ENCODE measurements at places on chromosomes 12 and 14.

DNA sequence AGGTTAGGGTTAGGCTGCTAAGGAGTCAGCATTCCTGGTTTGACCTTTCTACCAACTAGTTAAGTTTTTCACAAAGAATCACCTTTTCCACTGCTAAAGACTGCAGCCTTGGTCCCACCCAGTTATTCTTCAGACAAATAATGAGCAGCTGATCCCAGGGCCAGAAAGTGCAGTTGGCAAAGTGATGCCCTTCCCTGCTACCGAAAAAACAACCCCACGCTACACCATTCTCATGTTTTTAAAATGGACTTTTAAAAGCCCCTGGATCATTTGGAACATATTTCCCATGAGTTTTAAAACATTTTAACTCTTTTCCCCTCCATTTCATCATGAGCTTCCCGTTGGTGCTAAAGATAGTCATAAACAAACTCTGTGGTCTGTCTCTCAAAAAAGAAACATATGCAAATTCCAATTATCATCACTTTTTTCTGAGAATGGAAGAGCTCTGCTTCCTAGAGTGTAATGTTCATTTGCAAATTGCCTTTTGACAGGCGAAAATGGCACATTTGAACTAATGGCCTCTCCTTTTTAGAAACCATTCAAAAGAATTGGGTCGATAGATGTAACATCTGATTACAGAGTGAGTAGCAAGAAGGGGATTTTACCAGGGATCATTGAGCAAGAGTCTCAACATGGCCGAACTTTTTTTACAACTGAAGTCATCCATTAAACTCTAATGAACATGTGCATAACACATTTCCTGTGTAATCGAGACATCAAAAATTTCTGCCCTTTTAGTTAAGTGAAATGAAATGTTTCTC is 129.3 kb upstream of the RAP1B start:
- DNase-seq = no peak

DNA sequence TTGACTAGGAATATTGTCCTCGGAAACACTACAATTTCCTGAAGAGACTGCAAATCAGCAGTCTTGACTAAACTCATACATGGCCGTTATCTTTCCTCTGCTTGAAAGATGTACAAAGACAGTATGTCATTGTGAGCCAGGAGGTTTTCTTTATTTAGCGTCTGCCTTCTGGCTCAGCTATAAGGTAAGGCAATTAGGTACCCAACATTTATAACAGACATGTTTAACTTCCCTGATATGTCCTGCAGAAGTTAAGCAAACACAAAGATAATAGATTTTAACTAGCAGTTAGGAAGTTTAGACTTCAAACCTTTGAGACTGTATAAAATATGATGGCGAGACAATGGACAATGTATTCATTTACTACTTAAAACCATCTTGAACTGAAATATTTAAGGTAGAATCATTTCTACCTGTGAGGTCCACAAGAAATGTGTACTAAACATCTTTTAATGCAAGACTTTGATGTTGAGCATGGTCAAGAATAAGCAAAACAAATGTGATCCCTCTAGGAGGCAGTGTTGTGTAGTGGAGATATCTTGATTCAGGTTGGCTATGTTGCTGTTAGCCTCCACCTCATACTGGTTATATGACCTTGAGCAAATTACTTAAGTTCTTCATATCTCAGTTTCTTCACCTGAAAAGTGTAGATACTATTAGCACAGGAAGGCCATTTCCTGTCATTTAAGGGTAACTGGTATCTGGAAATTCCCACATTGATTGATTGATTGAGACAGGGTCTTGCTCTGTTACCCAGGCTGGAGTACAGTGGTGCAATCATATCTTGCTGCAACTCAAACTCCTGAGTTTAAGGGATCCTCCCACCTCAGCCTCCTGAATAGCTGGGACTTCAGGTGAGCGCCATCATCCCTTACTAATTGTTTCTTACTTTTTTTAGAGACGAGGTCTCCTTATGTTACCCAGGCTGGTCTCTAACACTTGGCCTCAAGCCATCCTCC is 96.3 kb upstream of the EEA1 start:
- no peak for DNase-seq

DNA sequence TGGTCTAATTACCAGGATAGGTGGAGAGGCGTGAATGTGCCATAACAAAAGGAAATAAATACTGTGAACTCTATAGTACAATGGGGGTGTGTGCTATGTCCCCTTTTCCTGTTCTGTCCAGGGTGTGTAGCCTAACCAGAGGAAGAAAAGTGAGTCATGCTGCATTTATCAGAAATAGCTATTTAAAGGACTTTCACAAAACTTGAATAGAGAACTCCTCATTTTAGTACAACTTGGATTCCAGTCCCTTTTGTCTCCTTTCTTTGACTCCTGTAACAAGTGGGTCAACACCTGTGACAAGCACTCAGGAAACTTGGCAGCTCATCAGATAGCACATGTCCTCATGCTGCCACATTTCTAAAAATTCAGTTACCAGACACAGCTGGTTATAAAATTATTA is 123.4 kb downstream of the CCDC91 start:
- no peak for DNase-seq

GRCh38 chr12:6943722-6944380 is at the start of the genes C12orf57 and RNU7-1:
Gene C12orf57 (plus strand): TSS chr12:6944022. CDS start chr12:6944122, 100 bp downstream.
Gene RNU7-1 (plus strand): TSS chr12:6943816.
- DNase-seq = no peak

DNA sequence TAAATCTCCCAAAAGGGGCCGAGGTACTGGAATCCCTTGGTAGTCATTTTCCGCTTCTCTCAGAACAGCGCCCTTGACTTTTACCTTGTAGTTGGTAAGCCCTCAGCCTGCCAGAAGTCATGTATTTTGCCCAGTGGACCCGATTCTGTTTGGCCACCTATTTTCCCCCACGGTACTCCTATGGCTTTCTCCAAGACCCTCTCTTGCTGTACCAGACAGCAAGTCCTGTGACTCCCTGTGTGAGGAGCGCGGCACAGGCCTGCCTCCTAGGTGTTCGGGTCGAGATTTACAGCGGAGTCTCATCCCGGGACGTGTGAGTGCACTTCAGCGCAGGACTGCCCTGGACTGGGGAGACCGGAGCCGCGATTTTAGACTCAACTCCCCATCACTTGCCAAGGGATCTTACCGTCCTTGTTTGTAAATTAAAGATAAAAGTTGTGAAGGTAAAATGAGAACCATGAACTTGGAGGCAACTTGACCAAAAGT is 1.1 kb upstream of the MBD6 start:
- DNase-seq = peak; percentile 77

- peak; percentile 16 for DNase-seq
Measured at GRCh38 chr14:89481196-89481595, 64.2 kb upstream of the FOXN3 start.

GRCh38 chr14:95500772-95501401 is 15.6 kb downstream of the SYNE3 start:
- no peak for DNase-seq

GRCh38 chr12:108514468-108514972 is 557 bp upstream of the FICD start:
- DNase-seq = no peak

DNA sequence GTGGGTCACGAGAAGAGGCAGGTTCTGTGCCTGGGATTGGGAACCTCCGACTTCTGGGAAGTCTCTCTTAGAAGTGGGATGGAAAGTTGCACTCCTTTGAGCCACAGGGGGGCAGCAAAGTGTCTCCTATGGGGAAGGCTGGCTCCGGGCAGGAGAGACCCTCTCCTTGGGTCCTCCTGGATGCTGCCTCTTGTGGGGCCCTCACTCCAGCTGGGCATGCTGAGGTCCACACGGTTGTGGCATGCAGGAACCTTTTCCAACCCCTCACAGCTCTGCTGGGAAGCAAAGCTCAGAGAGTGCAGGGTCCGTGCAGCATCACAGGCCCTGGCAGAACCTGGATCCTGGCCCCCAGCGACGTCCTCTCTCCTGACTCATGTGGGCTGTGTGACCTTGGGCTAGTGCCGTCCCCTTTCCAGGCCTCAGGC is 17.4 kb downstream of the SDSL start:
- no peak for DNase-seq

GRCh38 chr14:67620217-67620785 is 581 bp downstream of the ARG2 start:
- DNase-seq = no peak

DNA sequence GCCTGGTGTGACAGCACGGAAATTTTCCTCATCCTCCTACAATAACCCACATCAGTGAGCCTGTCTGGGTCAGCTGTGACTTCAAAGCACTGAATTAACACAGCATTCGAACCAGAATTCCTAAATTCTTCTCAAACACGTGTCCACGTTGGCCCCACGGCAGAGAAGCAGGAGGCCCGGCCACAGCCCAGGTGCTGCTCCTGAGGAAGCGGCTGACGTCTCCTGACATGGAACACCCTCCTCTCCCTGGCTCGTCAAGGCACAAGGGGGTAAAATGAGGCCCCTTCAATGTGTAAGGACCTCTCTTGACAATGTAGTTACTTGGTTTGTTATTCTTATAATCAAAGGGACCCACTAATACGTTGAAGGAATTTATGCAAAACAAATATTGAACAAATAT is 156.3 kb upstream of the GSC start:
- no peak for DNase-seq

DNA sequence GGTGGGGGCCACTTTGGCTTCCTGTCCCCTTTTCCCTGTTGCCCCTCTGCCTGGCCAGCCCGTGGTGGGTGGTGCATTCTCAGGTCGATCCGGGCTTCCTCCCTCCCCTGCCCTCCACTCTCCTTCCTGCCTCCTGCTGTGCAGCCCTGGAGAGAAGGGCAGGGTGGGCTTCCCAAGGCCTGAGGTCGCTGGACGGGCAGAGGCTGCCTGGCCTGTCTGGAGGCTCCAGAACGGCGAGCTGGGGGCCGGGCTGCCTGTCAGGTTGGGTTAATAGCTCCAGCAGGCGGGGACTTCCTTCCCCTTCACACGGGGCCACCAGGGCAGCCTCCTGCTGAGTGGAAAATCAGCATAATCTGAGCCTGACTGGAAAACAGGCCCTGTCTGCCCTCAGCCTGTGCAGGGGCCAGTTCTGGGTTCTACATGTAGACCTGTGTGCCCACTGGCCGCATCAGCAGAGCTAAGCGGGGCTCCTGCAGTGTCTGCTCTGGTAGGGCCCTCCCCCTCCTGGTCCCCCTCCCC is 11.3 kb downstream of the KIF26A start:
- no peak for DNase-seq

- DNase-seq = no peak
Measured at GRCh38 chr12:132305991-132306884, 23.2 kb downstream of the GALNT9 start.

- no peak for DNase-seq
Measured at GRCh38 chr12:64091186-64091585, 130.9 kb downstream of the KICS2 start.

DNA sequence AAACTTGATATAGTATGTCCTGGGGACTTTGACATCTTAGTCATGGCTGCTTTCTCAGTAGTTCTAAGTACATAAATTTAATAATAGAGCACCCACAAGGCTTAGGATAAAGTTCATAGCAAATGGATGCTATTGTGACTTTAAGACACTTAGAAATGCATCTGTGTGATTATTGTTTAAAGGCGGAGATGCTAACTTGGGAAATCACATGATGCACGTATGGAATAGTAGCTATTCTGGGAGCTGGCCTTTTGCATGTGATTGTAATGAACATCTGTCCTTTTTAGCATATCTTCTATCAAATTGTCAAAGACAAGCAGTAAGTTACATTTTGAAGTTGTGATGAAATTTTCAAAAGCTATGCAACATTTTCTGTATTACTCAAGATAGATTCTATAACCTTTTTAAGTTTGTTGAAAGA is 46.7 kb upstream of the ATP2A2 start:
- DNase-seq = no peak

DNA sequence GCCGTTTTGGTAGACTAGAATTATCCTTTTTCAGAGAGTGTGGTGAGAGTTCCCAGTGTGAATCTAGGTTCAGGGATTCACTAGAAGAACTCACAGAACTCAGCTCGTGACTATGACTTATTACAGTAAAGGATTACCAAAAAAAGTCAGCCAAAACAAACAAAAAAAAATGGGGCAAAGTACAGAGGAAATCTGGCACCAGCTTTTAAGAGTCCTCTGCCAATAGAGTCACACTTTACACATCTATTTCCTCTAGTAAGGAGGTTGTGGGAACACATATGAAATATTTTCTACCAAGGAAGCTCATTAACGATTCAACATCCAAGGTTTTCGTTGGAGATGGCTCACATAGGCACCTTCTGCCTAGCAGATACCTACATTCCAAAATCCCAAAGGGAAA is 28.2 kb downstream of the TSPAN19 start:
- DNase-seq = no peak

DNA sequence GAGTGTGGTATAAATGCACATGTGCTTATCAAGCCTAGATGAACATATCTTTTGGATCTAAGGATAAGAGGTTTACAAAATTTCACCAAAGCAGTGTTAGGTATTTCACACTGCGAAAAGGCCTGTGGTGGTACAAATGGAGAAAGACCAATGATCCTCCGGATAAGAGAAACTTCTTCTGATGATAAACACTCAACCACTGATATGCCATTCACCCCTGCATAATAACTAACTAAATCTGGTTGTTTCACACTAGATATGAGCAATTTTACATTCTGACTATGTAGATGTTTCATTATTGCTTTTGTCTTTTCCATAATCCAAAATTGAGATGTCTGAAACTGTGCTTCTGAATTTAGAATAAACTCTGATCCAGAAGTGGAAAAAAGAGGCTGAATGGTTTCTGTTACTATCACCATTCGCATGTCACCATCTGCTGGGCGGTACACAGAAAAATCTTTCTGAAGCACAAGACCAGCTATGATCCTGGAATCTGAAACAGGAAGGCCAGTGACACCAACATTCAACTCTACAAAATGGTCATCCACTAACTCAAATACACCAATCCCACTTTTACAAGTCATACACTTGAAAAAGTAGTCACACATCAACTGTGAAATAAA is 1.3 kb downstream of the BBS10 start:
- peak; percentile 3 for DNase-seq

GRCh38 chr12:50926415-50926814 is 25.9 kb upstream of the HIGD1C start:
- no peak for DNase-seq

- no peak for DNase-seq
Measured at GRCh38 chr12:109309381-109310246, 530 bp upstream of the FOXN4 start.

DNA sequence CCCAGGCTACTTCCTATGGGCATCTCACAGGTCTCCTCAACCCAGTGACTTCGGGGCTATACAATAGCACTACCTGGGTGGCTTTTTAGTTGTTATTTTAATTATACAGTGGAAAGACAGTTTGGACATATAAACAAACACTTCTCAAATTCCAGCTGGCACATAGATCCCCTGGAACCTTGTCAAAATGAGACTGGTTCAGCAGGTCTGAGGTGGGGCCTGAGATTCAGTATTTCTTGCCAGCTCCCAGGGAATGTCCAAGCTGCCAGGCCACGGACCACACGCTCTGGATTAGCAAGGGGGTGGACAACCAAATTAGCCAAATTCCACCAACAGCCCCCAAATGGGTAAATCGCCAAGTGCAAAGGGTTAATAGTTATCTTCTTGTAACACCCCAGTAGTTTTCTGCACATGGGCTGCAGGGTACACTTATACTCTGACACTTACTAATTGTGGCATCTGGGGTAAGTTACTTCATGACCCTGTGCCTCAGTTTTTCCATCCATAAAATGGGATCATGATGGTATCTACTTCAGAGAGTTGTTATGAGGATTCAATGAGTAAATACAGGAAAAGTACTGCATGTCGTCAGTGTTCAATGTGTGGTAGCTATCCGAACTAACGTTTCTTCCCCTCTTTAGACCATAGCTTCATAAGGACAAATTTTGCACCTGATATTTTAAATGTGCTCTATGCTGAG is 789.4 kb upstream of the TBX3 start:
- no peak for DNase-seq

All from C1 segment of cervical spinal cord (tissue), 14 donors.